Stimulated activated CD4-positive, alpha-beta T cell treated with anti-CD3 and anti-CD28 coated beads, Interleukin-1b, Interleukin-23, amount 100 ng/mL, for 1 hour (primary cell): ENCODE measurements at places on chromosomes 13 and 19.

DNA sequence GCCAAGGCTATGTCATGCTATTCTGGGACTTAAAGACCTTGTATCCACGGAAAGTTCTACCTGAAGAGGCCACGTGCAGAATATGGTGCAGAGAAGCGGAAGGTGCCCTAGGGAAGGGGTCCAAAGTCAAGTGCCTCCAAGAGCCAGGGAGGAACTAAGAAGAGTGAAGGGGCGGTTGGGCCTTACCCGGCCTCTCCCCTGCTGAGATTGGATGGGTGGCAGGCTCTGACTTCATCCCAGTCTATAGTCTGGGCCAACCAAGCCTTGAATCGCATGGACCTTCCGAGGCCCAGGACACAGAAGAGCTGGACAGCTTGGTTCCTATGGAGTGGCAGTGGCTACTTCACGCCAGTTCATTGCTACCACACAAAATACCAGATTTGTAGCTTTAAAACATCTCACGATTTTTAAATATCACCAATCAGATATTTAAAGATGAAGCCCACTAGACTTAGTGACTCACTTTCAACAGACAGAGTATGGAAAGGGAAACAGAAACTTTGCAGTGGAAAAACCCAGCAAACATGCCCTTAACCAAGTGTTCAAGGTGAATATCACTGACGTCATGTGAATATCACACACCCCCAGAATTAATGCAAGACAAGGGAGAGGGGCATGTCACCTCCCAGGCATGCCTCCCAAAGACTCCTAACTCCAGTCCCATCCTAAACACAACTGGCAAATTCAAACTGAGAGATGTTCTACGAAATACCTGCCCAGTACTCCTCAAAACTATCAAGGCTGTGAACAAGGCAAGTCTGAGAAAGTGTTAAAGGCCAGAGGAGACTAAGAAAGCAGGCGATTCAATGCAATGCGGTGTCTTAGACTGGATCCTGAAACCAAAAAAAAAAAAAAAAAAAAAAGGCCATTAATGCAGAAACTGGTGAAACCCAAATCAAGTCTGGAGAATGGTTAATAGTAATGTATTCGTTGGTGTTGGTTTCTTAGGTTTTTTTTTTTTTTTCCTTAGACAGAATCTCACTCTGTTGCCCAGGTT, 10.2 kb downstream of the C19orf12 start:
- DNase-seq: no peak

DNA sequence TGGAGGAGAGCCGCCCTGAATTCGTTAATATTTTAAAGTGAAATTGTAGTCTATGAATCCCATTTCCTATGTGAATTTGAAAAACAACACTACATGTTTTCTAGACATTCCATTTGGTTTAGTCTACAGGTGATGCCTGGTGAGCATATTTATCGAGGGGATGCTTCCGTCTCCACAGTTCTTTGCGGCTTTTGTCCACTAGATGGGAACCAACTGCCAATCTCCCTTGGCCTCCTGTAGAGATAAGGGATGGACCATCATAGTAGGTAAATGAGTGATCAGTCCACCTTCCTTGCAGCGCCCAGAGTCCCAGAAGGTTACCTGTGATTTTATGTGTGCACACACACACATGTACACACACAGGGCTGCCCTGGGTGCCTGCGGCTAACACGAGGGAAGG, 289.8 kb upstream of the SOX21 start:
- no peak for DNase-seq

DNA sequence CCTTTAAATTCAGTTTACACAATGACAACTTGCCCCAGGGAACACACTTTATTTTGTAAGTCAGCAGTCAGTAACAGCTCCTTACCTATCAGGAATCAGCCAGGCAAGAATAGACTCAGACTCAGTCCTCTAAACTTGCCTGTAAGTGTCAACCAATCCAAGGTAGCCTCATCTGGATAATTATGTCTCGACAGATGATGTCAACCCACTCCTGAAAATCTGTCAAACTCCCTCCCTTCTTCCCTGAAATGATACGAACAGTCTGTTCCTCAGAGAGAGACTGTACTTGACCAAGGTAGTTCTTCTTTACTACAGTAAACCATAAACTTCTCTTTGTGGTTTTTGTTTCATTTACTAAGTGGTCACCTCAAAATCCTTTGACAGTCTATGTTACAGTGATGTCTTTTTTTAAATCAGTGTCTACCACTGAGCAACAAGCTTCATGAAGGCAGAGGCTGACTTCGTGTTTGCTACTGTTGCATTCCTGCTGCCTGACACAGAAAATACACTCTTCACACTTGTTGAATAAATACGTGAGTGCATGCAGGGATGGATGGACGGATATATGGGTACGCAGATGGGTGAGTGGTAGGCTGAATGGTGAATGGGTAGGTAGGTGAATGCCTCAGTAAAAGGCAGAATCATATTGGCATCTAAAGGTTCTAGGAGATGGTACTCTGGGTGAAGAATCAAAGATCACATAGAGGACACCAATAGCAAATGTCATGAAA, 17.5 kb upstream of the FREM2 start:
- DNase-seq: no peak

DNA sequence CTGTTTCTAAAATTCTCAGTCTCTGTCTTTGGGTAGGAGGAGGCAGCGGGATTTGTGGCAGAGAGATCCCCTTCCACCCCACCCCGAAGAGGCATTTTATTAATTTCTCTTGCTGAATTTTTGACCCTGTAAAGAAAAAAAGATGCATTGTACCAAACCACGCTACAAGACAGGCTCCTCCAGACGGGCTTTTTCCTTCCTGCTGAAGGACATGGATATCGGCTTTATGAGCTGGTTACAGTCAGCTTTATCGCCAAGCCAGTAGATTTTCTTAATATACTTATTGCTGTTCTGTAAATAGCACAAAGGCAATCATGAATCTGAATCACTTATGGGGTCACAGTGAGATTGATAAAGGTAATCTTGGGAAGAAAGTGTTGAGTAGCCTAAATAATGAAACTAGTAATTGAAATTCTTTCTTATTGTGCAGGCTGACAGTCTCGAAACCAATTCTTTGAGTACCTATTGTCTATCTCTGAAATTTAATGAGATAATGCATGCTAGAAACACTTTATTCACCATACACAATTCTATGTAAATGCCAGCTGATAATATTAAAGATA, 24.5 kb downstream of the MBNL2 start:
- DNase-seq: no peak

- no peak for DNase-seq
Measured at GRCh38 chr19:21604351-21604926, 99.0 kb downstream of the ZNF429 start.

- no peak for DNase-seq
Measured at GRCh38 chr13:51549593-51549992, 34.7 kb upstream of the WDFY2 start.
